ENCODE measurements at places on chromosomes 11 and 22. TPM values are rescaled to one million over a fixed set of nuclear protein-coding genes. Genes with fewer than 3 reads are reported as not detected.
A peak's percentile ranks its signal among the peaks of the same experiment; 100 is the strongest.

The MUC5AC gene
- not detected for total RNA-seq

The GLYAT gene
- not detected for total RNA-seq

The C11orf97 gene
- total RNA-seq, result not detected

The EFCAB6 gene
- total RNA-seq, result 0.77 TPM

The OR51B5 gene
- not detected for total RNA-seq

The SLC3A2 gene
- total RNA-seq, result 182 TPM

The TPCN2 gene
- 8.2 TPM for total RNA-seq

The FAM181B gene
- total RNA-seq, result not detected

GRCh38 chr11:112630496-112630895, 330.7 kb upstream of the NCAM1 start:
- DNase-seq, result no peak

GRCh38 chr22:29145321-29146072, 60.2 kb upstream of the EMID1 start:
- no peak for DNase-seq

GRCh38 chr22:28600546-28601143, 79.0 kb downstream of the TTC28 start:
- peak; percentile 68 for DNase-seq

GRCh38 chr11:133947321-133947756, 9.4 kb downstream of the IGSF9B start:
- peak; percentile 22 for DNase-seq

GRCh38 chr11:102158164-102158735, 48.0 kb downstream of the YAP1 start:
- DNase-seq, result peak; percentile 43

- no peak for DNase-seq
Observed at GRCh38 chr22:35686298-35686697, 31.4 kb upstream of the APOL5 start.

DNA sequence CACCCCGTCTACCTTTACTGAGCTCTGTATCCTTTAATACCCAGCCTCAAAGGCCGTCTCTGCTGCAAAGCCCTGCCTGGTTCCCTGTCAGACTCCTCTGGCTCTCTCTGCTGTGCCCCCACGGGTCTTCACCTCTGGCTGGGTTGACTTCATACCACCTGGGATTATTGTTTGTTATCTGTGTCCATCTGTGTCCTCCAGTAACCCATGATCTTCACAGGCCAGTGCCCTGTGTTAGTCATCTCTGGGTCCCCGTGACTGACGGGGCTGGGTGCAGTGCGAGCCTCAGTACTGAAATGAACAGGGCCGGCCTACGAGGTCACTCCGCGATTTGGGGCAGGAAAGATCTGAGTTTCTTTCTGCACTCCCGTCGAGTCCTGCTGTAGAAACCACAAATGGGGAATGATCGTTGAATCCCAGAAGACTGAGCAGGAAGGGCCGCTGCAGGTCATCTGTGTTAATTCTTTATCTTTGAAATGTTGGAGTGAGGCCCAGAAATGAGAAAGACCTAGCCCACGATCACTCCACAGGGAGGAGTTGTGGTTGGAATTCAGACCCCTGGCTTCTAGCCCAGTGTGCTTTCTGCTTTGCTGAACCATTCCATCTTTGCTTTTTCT, 12.3 kb upstream of the TUB start:
- peak; percentile 59 for DNase-seq

DNA sequence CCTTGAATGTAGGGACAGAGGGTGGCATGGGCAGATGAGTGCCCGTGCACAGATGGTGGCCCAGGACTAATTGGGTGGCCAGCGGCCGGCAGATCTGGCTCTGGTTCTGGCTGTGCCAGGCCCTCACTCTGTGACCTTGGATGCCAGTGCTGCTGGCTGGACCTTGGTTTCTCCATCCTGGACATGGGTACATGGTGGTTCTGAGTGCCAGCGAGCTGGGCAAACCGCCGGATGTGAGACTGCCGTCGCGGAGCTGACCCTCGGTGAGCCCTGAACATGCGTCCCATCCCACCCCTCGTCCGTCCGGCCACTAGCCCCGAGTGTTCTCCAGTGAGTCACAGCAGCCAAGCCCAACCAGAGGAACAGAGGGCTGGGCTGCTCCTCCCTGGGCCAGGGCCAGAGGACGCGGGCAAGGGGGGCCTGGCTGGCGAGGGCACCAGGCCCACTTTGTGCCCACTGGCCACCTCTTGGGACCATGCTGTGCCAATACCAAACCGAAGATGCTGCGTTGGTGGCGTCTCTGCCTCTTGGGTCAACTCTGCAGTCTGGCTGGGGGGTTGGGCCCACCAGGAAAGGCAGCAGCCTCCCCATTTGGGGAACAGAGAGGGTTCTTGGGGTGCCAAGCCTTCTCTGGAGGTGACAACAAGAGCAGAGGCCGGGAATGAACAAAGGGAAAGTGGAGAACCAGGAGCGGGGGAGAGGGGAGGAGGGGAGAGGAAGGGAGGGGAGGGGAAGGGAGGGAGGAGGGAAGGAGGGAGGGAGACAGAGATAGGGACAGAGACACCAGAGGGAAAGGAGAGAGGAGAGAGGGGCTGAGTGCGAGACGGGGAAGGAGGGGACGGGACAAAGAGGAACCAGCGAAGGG, 10.7 kb downstream of the LSP1 start:
- peak; percentile 83 for DNase-seq

Data from HFFc6 (cell line).